Stimulated activated CD4-positive, alpha-beta T cell treated with anti-CD3 and anti-CD28 coated beads, Interleukin-2, amount 100 ng/mL, for 24 hours (primary cell): ENCODE measurements at places on chromosomes 3 and 15.

- DNase-seq: no peak
Measured at GRCh38 chr3:6281662-6282061, 579.3 kb upstream of the GRM7 start.

GRCh38 chr15:45182996-45183395, 4.8 kb downstream of the SHF start:
- no peak for DNase-seq

DNA sequence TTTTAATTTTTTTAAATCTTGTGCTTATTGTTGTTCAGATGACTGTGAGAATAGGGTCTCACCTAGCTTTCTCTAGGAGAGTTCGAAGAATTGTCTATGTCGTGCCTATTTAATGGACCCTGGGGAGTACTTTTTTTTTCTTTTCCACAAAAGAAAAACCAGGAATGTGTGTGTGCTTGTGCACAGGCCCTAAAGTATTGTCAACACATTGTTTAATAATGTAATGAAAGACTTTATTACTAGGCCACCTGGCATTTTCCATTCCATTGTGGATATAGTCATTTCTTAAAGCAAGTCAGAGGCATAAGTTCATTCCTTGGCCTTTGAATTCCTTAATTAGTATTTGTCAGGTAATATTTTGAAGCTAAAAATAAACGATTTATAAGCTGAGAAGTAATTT, 135.9 kb downstream of the KLHL25 start:
- no peak for DNase-seq

DNA sequence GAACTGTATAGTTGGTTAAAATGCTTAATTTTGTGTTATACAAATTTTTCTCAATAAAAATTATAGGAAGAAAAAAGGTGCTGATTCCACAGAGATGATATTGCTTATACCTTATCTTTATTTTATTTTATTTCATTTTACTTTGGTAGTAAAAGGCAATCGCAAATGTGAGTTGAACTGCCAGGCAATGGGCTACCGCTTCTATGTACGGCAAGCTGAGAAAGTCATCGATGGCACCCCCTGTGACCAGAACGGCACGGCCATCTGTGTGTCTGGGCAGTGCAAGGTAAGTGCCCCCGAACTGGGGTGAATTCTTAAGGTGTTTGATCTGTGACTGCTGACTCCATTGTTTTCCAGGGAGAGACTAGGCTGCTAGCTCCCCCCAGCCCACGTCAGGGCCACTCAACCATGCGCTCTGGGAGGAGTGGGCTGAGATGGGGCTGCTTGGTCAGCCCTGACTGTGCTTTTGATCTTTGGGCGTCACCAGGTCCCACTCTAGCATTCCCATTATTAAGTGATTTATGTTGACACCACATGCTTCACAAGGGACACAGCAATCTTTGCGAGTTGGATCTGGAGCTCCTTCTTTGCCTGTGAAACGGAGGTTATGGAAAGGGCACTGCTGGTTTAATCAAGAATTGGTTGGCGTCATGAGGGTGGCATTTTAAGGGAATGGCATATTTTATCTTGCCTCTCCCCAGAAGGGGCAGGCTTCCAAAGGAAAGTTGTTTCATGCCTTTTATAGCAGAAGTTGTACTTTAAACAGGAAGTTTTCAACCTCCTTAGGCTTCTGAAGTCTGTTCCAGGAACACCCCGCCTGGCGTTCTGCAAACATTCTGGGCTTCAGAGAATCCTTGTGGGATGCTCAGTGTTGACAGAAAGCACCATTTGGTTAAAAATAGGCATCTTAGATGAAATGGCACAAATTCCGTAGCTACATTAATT, 296.5 kb downstream of the THSD4 start:
- no peak for DNase-seq

DNA sequence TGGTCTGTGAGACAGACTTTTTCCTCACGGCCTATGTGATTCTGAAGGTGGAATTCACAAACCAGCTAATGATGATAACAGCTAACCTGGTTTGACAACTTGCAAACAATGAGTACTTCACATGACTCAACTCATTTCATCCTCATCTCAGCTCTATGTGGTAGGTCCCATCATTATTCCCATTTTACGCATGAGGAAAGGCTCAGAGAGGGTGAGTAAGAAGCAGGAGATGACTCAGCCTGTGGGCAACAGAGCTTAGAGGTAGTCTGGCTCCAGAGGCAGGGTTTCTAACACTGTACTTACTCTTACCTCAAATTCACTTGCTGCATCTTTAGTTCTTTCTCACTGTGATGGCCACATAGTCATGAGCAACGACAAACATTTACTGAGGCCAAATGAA, 25.8 kb upstream of the PSMD6 start:
- DNase-seq: no peak

DNA sequence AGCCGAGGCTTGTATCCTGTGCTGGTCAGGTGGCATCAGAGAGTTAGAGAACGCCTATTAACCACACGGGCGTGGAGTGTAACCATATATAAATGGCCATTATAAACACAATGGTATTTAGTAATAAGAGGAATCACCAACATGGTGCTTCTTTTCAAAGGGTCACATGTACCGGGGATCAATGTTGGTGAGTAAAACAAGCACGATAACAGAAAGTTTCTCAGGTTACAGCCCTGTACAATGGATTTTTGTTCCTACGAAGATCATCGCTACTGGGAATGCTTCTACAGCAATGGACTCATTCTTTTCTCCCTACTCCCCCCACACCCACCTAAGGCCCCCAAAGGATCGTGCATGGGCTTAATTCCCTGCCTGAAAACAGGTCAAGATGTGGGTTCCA, 42.5 kb downstream of the MEIS2 start:
- DNase-seq: no peak

- DNase-seq: no peak
Measured at GRCh38 chr3:194280777-194281176, 70.4 kb downstream of the CPN2 start.

GRCh38 chr15:47366884-47367283, 350.4 kb upstream of the SEMA6D start:
- DNase-seq: no peak

DNA sequence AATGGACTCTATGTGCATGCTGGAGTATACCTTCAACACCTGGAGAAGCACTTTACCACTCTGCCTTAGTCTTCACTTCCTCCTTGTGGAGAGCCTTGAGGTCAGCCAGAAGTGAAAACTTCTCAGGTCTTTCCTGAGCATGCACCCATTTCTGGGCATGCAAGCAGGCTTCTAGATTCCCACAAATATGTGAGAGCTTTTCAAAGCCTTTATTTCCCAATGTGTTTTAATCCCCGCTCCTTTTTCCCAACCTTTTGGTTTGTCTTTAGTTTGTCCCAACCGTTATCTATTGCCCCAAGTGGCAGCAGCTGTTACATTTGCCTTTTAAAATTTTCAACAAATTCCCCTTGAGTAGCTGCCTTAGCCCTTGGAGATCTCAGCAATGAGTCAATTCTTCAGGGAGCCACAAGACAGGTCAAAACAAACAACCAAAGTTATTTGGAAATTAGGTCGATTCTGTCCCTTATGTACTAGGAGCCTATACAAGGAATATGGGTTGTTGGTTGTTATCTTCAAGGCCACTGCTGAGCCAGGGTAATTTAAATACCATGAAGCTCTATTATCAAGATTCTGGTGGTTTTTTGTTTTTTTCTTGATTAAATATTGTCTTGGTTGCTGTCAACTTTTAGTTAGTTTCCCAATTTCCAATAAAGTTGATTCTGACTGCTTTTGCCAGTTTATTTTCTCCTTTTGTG, 44.4 kb downstream of the LSM3 start:
- no peak for DNase-seq

DNA sequence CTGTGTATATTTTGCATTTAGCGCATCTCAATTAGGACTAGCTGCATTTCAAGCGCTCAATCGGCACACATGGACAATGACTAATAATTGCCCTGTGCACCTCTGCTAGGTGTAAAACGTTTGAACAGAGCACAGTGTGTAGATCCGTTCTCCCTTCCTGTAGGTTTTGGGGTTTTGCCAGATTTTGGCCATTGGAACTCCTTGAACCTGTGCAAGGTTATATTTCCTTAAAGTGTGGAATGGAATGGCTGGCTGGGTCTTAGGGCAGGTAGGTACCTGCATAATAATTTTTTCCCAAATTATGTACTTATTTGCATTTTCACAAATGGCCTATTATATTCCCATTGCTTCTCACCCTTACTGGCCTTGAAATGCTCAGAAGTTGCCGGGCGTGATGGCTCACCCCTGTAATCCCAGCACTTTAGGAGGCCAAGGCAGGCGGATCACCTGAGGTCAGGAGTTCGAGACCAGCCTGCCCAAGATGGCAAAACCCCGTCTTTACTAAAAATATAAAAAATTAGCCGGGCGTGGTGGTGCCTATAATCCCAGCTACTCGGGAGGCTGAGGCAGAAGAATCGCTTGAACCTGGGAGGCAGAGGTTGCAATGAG, 777 bp downstream of the RNU5B-1 start:
- DNase-seq: peak; percentile 32
